ENCODE measurements at places on chromosomes 6 and 20.

GRCh38 chr6:26439151-26440125 lies 866 bp upstream of the BTN3A3 start:
- DNase-seq = no peak

DNA sequence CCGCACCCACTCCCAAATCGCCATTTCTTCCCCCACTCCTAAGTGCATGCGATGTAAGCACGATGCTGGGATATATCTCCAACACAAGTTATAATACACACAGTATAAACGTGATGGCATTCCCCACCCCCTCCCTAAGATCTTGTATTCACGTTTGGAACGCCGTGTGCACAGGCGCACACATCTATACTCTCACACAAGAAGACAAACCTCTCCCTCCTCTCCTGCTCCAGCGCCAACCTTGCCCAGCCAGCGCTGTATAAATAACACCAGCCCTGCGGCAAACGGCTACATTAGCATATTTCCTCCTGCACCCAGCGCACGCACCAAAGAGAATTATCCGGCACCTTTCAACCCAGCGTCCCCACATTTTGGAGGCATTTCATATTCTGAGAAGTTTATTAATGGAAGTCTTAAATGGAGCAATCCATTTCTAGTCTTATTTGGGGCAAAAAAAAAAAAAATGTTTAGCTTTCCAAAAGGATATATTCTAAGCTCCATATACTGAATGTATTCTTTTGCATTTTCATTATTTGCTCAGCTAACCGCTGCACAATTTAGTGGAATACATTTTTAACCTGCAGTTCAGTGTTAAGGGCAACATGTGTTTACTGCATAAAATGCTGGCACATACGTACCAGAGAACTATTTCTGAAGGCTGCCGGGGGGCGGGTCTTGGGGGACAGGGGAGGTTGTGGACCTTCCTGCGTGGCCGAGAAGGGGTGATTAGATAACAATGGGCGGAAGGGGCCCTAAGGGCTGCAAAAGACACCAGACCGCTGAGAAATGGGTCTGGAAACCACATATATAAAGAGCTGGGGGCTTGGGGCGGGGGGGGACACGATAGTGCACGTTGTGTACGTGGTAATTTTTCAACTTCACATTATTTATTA lies 1.1 kb upstream of the SLC22A23 start:
- DNase-seq = peak; percentile 18

DNA sequence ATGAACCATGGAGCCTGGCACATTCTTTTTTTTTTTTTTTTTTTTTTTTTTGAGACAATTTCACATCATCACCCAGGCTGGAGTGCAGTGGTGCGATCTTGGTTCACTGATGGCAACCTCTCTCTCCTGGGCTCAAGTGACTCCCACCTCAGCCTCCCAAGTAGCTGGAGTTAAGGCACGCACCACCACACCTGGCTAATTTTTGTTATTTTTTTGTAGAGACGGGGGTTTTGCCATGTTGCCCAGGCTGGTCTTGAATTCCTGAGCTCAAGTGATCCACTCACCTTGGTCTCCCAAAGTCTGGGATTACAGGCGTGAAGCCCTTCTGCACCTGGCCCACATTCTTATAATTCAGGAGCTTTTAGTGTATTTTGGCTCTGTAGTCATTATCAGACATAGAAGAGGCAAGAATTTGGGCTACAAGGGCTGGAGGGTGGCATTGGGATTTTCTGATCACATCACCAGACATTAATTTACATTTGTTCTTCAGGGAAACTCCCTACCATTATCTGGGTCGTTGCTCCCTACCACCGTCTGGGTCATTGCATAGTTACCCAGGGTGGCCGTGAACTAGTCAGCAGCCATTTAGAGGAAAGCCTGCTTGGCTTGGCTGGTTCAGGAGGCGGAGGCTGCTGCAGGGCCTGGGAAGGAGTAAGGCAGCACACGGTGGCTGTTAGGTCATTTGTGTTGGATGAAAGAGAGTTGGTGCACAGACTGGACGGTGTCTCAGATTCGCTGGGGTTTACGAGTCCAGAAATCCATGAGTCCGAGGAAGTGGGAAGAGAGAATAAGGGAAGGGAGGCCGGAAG lies 17.6 kb downstream of the ARID1B start:
- no peak for DNase-seq

DNA sequence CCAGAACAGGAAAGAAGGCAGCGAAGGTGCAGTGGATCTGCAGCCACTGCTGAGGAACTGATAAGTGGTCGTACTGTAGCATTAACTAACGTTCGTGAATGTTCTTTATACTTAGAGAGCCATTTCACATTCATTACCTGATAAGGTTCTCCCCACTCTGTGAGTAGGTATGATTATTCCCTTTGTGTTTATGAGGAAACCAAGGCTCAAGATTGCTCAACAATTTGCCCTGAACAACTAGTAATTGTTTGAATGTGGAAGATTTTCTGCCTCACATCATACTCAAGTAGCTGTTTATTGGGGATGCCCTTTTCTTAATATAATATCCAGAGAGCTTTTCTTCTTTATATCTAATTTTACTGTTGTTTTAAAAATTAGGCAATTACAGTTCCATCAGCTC lies 24.9 kb upstream of the ELOVL5 start:
- no peak for DNase-seq

GRCh38 chr6:47736083-47736700 lies 37.8 kb downstream of the ADGRF4 start:
- DNase-seq = no peak

- peak; percentile 90 for DNase-seq
Observed at GRCh38 chr6:39688494-39688893, 36.7 kb downstream of the KIF6 start.

DNA sequence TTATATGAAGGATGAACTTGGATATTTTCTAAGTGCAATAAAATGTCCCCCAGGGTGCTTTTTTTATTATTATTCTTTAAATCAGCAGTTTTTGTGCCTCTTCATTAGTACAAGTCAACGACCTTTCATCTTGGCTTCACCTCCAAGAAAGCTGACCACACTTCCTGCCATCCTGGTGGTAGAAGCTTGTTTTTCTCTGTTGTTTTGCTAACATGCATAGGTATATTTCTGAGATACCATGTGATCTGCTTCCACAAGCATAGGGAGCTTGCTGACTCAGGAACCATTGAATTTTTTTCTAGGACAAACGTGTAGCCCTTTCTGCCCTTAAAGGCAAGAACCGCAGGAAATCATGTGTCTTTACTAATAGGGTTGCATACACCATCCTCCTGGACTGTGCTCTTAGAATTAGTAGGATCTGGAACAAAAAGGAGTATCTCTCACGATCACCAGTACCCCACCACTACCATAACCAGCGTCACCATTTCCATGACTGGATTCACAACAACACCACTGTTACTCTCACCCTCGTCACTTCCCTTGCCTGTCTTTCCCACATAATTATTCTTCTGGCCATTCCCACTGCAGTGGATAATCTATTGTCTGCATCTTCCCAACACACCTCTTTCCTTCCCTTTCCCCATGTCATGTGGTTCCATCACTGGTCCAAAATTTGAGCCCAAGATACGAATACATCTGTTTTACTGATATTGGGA lies 207.1 kb downstream of the MAFB start:
- DNase-seq = no peak

- DNase-seq = no peak
Observed at GRCh38 chr6:161901740-161902426, 628.0 kb upstream of the AGPAT4 start.

DNA sequence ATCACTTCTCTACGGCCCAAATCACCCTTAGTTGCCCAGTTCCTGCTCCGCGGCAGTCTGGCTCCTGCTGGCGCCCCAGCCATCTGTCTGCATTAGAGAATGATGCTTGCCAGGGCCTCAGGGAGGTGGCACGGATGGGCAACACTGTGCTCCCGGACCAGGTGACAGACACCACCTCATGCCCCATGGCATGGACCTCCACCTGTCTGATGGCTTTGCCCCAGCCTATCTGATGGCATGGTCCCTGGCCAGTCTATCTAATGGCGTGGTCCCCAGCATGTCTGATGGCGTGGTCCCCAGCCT lies 18.8 kb upstream of the MRGBP start:
- DNase-seq = no peak

DNA sequence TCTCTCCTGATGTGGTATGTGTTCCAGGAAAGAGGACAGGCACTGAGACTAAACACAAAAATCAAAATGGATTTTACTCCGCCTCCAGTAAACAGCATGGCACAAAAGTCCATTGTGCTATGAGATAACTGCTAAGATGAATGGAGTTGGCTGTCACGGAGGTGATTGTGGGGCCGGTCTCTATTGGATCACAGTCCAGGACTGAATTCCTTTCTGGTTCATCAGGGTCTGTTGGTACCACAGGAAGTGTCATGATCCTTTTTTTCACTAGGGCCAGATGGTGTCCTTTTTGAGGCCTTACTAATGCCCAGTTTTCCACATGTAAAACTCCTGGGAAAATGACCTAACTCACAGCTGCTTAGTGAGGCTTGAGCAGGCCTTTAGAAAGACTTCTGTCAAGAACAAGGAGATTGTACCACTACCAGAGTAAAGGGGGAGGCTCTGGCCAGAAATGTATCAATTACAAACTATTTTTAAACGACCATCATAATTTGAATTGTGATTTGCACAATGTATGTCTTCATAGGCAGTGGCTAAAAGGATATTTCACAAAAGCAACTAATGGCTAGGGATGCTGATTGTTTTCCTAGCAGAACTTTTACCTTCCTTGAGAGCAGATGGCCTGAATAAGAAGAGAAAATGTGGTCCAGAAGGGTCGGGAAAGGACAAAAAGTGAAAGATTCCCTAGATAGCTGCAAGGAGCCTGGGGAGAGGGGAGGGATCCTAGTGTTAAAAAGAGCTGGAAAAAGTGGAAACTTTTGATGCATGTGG lies 192.2 kb upstream of the POU3F2 start:
- no peak for DNase-seq

DNA sequence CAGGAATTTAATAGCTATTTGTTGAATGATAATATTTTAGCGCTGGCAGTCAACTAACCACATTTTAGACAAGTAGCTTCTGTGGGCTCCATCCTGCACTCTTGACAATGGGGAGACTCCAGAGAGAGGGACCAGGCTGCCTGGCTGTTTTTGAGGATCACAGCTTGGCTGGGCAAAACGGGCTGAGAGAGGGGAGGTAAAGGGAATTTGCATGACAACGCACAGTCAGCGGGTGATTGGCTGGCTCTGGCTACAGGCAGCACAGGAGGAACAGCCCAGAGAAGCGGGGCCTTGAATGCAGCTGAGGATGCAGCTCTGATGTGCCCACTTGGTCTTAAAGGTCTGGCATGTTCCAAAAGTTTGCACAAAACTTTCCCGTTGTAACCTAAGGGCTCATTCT lies 41.2 kb downstream of the LRFN2 start:
- DNase-seq = no peak

DNA sequence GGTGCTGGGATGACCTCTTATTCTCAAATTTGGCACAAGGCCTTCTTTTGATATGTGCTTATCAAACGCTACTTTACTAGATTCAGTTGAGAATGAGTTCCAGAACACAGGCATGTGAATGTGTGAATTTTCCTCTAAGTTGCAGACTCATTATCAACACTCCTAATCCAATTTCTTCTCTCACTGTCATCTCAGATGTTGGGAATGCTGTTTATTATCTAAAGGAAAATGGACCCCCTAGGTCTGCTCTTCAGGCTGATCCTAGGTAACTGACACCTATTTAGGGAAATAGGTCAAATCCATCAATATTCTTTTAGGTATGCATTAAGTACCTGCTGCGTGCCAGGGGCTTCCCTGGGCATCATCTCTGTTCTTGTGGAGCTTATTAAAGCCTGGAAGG lies 215.0 kb upstream of the NOX3 start:
- DNase-seq = no peak

Measured in fibroblast of gingiva (primary cell).